ENCODE measurements at places on chromosomes 2 and 18. TPM values are rescaled to one million over a fixed set of nuclear protein-coding genes. Genes with fewer than 3 reads are reported as not detected.

- no peaks in the 10 kb centered on the region for H3K4me1 ChIP-seq
- H3K27me3 ChIP-seq, result no peaks in the 10 kb centered on the region
- no peak for DNase-seq
- no peak overlapping the region for H3K27ac ChIP-seq
These were observed 17.2 kb upstream of the KLHL29 start for GRCh38 chr2:23367760-23368159.

The CPLX4 gene
- not detected for polyA plus RNA-seq

DNA sequence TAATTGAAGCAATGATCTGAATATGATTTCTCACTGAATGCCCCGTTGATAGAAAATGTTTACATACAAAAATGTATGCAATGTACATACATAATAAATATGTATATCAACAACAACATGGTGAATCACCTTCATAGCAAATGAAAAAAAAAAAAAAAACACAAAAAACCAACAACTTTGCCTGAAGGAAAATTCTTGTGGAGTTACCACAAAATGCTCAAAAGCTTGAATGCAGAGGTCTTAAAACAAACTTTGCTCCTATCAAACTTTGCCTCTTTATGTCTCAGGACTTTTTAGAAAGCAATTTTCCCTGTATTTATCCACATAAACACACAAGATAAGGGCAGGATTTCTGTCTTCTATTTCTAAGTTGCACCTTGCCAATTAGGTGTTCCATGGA lies 92.9 kb upstream of the SIX2 start:
- no peaks in the 10 kb centered on the region for H3K27me3 ChIP-seq
- no peak overlapping the region for H3K27ac ChIP-seq
- H3K4me1 ChIP-seq, result no peaks in the 10 kb centered on the region

The PELI1 gene
- 14.7 TPM for polyA plus RNA-seq

DNA sequence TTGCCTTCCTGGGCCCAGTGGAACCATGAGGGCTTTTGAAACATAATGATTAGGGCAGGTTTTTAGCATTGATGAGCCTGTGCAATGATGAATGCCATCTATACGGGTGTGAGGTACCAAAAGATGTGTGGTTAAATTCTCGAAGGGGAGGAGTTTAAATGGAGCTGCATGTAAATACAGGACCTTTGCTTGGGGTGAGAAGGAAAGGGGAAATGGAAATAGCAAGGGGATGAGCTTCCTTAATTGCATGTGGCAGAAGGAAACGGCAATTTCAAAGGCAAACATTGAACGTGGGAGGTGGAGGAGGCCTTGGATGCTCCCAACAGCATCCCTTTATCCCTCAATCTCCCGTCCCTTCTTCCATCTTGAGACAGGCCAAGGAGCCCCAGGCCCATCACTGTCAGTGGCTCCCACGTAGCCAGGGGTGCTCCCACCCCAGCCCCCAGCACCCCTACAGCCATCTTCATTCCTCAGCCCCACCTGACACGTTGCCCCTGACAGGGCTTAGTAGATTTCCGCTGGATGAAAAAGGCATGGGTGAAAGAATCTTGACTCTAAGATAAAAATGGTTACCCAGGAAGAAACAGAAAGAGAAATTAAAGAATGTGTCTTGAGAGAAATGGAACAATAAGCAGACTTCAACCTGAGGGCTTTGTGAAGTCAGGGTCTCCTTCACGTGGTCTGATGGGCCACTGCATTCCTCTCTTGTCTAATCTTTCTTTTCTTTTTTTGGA lies 32.5 kb downstream of the INPP5D start:
- no peaks in the 10 kb centered on the region for H3K27me3 ChIP-seq
- no peak overlapping the region for H3K4me3 ChIP-seq
- no peak for DNase-seq

The CROCC2 gene
- not detected for polyA plus RNA-seq

Measured in cardiac muscle cell (in vitro differentiated cells and primary cell).